ENCODE measurements at places on chromosomes 7 and 10.

GRCh38 chr7:145293228-145293701, 457.4 kb upstream of the TPK1 start:
- no peak for DNase-seq

DNA sequence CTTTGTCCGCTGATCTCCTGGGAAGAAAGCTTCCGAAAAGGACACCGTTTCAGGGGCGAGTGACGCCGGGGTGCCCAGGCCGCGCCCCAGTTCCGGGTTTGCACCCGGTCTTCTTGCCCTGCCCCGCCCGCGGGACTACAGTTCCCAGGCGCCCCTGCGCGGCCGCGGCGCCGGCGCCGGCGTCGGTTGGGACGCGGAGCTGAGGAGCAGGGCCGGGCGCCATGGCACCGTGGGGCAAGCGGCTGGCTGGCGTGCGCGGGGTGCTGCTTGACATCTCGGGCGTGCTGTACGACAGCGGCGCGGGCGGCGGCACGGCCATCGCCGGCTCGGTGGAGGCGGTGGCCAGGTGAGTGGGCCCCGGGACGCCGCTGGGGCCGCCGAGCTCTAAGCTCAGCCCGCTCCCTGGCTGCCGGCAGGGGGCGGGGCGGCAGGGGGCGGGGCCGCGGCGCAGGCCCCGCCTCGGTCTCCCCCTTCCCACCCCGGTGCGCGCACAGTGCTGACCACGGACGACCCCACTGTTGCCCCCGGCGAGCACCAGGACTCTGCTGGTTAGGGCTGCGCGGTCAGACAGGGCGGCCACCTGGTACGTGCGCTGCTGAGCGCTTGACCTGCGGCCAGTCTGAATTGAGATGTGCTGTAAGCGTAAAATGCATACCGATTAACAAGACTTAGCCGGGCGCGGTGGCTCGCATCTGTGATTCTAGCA, at the start of gene LHPP:
Gene LHPP (plus strand): TSS at position 182 of the 706 bp plus-strand sequence. CDS start 40 bp downstream, at position 222.
- peak; percentile 27 for DNase-seq

- no peak for DNase-seq
Measured at GRCh38 chr7:30406664-30407425, 71.7 kb downstream of the NOD1 start.

DNA sequence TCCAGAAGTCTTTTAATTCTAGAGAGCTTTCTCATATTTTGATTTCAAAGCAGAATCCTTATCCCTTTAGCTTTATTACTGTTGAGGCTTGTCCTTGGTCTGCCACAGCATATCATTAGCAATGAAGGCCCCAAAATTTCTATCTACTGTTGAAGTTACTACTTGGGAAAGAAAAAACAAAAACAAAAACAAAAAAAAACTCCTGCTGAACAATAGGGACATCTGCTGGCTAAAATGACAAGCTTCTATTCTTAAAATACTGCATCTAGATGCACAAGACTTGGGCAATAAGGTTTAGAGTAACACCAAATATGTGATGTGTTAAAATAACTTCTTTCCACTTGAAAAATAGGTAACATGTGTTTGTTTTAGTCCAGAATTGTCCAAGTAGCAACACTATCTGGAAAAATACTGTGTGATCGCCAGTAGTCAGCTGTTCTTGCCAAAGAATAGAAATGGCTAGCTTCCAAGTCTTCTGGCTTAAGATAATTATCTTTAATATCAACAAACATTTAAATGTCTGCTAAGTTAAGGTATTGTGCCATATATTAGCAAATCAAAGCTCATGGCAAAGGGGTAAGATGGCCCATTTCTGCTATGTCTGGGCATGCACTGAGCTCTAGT, 3.8 kb upstream of the DMTF1 start:
- DNase-seq = peak; percentile 21

- DNase-seq = no peak
Measured at GRCh38 chr10:125060482-125060825, 99.9 kb downstream of the CTBP2 start.

DNA sequence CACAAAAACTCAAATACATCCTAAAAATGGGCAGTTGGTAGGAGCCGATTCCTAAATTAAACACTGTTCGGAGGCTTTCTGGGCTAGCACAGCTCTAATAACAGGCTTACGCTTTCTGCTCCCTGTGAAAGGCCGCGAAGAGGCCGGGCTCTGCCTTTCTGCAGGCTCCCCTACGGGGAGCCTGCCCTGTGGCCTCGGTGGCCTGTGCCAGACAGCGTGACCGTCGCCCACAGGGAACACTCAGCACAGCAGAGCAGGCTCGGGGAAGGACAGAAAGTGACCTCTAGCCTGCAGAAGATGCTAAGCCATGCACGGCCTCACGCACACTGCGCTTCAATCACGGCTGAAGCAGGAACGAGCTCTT, 64.2 kb downstream of the DIP2C start:
- no peak for DNase-seq

- DNase-seq = no peak
Measured at GRCh38 chr10:99834410-99834809, 52.0 kb downstream of the ABCC2 start.

GRCh38 chr7:131355917-131356777, 28.5 kb downstream of the MKLN1 start:
- no peak for DNase-seq

- DNase-seq = no peak
Measured at GRCh38 chr10:43127442-43127841, 10.8 kb upstream of the CSGALNACT2 start.

DNA sequence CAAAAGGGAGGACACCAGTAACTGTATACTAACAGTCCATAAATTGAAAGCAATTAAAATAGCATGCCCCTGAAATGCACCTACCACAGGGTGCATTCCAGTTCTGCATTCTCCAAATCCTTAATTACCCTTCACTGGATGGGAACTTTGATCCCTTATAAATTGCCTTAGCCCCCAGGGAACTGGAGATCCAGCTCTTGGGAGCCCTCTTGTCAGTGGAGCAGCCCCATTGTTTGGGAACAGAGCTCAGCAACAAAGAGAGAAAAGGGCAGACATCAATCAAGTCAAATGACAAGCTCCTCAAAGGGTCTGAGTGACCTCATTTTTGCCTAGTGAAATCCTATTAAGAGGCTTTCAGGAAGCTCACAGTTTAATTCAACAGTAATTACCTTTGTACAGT, 472.6 kb downstream of the XPNPEP1 start:
- DNase-seq = peak; percentile 75

- no peak for DNase-seq
Measured at GRCh38 chr10:43411536-43411935, 2.5 kb upstream of the HNRNPF start.

GRCh38 chr7:37673523-37673922, 10.0 kb upstream of the GPR141 start:
- DNase-seq = no peak

DNA sequence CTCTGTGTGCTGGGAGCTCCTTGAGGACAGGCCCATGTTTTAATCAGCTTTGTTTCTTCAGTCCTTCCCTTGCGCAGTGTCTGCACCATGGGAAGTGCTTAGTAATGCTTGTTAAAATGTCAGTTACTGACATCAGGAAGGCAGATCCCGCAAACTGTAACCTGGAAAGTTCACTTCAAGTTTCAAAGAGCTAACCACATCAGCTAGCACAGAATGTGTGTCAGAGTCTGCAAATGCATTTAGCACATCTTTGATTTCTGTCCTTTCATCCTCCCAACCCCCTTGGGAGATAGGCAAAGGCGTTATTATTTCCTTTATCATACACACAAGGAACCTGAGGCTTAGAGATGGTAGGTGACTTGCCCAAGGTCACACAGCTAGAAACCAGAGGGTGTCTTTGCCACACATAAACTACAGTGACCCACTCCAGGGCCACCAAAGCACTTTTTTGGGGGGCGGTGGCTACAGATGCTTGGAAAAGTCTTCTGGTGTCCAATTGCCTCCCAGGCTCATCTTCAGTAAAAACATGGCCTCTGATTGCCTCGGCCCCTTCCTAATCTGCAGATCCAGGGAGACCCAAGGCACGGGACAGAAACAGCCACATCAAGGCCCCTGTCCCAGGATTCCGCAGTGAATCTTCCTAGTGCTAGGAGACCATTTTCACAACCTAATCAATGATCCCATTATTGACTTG, 116.2 kb upstream of the GPR26 start:
- DNase-seq = no peak

DNA sequence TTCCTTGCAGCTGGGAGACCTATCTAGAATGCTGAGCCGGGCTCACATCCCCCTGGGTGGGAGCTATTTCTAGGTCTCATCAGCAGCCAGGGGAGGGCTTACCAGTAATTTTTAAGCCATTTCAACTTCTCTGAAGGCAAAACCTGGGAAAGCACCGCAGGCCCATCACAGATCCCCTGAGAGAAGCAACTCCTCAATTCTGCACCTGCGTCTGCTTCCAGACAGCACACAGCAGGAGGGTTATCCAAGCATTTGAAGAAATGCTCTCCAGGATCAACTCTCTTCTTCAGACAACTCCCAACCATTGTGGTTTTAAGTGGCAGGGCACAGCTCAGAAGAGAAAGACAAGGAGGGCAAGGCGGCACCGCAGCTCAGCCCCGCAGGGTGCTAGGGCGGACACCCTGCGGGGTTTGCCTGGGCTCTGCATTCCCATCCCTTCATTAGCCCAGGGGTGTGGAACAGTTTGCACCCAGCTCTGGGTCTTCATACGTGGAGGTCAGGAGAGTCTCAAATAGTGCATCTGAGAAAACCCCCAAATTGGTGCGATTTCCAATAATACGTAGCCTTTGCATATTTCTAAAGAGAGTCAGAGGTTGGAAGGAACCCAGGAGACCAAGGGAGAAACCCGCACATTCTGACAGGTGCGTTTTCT, 618.7 kb downstream of the DNAJB6 start:
- DNase-seq = no peak

DNA sequence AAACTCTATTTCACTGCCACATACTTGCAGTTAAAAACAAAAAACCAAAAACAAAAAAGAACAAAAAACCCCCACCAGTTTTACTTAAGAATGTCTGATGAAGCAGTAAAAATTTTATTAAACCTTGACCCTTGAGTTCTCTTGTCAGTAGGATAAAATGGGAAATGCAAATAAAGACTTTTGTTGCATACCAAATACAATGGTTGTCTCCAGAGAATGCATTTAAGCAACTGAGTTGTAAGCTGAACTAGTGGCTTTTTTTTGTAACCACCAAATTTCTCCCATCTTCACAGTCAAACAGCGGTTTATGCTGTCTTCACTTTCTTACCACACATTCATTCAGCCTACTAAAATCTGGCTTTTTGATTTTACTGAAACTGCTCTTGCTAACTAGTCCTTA, 3.1 kb downstream of the SYPL1 start:
- DNase-seq = no peak

DNA sequence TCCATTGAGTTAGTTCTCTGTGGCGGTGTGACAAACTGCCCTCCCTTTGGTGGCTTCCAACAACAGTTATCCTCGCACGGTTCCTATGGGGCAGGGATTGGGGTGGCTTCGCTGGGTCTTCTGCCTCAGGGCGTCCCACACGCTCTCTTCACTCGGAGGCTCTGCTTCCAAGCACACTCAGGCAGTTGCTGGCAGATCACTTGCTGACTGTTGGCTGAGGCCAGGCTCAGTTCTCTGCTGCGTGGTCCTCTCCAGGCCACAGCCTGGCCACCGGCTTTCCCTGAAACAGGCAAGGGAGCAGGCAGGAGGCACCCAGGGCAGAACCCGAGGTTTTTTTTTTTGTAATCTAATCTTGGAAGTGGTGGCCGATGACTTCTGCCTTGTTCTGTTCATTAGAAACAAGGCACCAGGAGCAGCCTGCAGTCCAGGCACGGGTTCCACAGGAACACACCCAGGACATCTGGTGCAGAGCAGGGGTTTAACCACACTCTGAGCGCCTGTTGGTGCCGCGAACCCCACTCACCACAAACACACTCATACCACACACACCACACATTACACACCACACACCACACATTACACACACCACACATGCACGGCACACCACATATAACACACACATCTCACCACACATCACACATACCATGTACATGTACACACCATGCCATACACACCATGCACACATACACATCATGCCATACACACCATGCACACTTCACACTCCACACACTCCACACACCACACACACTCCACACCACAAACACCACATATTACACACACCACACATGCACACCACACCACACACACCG, 112.2 kb downstream of the PTPN20 start:
- no peak for DNase-seq

GRCh38 chr10:101007915-101008822, 8.6 kb downstream of the LZTS2 start:
- no peak for DNase-seq

- DNase-seq = no peak
Measured at GRCh38 chr7:156944876-156945275, 4.6 kb upstream of the NOM1 start.

- DNase-seq = no peak
Measured at GRCh38 chr7:73387908-73388414, 45.6 kb upstream of the FZD9 start.

Measured in NCI-H1105 (cell line).